ENCODE measurements at places on chromosomes 3 and 15. TPM values are rescaled to one million over a fixed set of nuclear protein-coding genes. Genes with fewer than 3 reads are reported as not detected.

The OR5K2 gene
- not detected for total RNA-seq

The SLC15A2 gene
- under 0.01 TPM for total RNA-seq

The LTK gene
- not detected for total RNA-seq

The CLRN1 gene
- not detected for total RNA-seq

The SERINC4 gene
- not detected for total RNA-seq

The SEMA6D gene
- 1.5 TPM for total RNA-seq

The WDR49 gene
- total RNA-seq, result 0.13 TPM

The WWTR1 gene
- total RNA-seq, result 213 TPM

The PGBD4 gene
- total RNA-seq, result 1.1 TPM

The HYAL3 gene
- 17.5 TPM for total RNA-seq

The PLCH1 gene
- total RNA-seq, result under 0.01 TPM

The ZSCAN29 gene
- 12.8 TPM for total RNA-seq

The ELL3 gene
- total RNA-seq, result 1.5 TPM

The RBP2 gene
- total RNA-seq, result not detected

The SEC11A gene
- 202 TPM for total RNA-seq

- DNase-seq, result peak; percentile 76
Observed at GRCh38 chr15:100111125-100112060, 230.4 kb downstream of the ADAMTS17 start.

GRCh38 chr3:97711654-97712053 is 52.9 kb upstream of the ARL6 start:
- no peak for DNase-seq

DNA sequence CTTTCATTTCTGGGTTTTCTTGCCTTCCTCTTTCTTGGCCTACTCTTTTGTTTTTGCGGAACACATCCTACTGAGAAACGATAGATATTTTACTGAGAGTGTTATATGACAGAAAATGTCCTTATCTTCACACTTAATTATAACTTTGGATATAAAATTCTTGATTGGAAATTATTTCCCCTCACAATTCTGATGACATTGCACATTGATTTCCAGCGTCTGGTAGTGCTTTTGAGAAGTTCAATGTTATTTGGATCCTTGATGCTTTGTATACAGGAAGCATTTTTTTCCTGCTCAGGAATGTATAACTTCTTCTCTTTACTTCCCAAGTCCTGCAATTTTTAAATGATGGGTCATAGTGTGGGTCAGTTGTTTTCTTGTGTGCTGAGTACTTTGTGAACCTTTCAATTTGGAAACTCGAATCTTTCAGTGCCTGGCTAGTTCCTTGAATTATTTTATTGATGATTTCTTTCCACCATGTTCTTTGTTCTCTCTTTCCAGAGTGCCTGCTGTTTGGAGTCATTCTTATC is 183.9 kb downstream of the PDCD6IP start:
- DNase-seq, result no peak

GRCh38 chr3:81472600-81473362 is 288.7 kb downstream of the GBE1 start:
- DNase-seq, result peak; percentile 89

DNA sequence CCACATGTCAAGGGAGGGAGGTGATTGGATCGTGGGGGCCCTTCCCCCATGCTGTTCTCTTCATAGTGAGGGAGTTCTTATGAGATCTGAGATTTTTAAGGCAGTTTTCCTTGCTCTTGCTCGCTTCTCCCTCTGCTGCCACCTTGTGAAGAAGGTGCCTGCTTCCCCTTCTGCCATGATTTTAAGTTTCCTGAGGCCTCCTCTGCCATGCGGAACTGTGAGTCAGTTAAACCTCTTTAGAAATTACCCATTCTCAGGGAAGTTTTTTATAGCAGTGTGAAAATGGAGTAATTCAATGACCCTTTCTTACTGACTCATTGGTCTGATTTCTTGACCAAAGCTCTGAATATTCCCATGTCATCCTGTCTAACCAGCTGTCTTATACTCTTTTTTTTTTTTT is 484.4 kb upstream of the TPRG1 start:
- DNase-seq, result no peak

DNA sequence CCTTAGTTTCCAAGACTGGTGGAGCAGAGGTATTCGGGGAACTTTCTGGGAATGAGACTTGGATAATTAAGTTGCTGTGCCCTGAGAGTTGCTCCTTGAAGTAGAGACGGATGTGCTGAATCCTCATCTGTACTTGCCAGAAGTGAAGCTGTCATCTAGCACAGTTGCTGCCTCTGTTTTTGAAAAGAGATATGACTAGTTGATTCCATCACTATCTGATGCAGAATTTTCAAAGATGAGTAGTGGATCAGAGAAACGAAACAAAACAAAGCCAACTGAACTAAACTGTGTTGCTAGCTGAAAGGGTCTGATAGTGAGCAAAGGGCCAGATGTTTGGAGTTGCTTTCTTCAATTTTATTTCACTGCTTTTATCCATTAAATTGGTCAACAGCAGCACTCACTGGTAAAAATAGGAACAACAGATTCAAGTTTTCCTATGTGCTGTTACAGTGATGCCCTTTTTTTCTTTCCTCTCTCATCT is 52.7 kb downstream of the MITF start:
- no peak for DNase-seq

- no peak for DNase-seq
Observed at GRCh38 chr15:99702895-99703602, 30.2 kb downstream of the LYSMD4 start.

GRCh38 chr3:108079043-108079442 is 11.8 kb downstream of the CD47 start:
- no peak for DNase-seq

- DNase-seq, result no peak
Observed at GRCh38 chr15:100940767-100941379, 21.7 kb downstream of the LRRK1 start.

DNA sequence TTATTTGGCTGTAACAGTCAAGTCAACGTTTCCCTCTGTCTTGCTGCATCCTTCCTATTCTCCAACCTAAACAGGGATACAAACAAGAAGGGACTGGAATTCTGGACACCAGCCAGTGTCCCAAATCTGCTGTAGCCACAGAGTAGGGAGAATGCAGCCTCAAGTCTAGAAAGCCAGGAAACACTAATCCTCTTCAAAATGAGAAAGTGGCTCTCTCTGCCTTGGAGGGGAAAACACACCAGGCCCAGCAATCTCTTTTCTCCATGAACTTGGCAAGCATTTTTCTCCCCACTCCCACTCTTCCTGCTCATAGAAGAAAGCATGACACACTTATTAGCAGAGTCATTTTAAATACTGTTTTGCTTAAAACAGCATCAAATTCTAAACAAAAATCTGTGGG is 781.7 kb downstream of the SQOR start:
- peak; percentile 0 for DNase-seq

GRCh38 chr3:191094057-191094845 is 104.8 kb upstream of the OSTN start:
- no peak for DNase-seq

GRCh38 chr3:190558316-190558715 is 44.4 kb downstream of the IL1RAP start:
- no peak for DNase-seq

DNA sequence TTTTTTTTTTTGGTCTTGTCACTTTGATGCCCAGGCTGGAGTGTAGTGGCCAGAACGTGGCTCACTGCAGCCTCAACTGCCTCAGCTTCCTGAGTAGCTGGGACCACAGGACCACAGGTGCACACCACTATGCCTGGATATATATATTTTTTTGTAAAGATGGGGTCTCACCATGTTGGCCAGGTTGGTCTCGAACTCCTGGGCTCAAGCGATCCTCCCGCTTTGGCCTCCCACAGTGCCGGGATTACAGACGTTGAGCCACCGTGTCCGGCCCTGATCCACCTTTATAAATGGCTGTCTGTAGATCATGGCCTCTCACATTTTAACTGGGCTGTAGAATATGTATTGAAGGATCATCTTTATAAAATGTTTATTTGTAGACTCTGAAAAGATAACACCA is 1.9 kb upstream of the EIF3J start:
- DNase-seq, result no peak

GRCh38 chr3:169954142-169954756 is 12.4 kb upstream of the SEC62 start:
- DNase-seq, result no peak

DNA sequence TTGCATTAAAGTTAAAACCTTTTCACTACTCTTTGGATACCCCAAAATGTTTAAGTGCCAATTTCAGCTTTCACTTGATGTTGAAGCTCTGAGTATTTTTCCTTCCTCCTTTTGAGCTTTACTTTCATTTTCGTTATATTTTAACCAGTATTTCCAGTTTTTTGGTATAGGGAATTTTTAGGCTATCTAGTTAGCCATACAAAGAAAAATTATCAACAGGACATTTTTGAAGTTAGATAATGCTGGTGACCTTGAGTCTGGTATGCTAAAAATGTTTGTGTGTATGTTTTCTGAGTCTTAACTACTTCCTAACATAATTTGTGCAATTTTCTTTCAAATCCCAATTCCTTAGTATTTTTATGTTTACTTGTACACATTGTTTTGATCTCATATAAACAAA is 284.8 kb downstream of the OTOL1 start:
- no peak for DNase-seq

DNA sequence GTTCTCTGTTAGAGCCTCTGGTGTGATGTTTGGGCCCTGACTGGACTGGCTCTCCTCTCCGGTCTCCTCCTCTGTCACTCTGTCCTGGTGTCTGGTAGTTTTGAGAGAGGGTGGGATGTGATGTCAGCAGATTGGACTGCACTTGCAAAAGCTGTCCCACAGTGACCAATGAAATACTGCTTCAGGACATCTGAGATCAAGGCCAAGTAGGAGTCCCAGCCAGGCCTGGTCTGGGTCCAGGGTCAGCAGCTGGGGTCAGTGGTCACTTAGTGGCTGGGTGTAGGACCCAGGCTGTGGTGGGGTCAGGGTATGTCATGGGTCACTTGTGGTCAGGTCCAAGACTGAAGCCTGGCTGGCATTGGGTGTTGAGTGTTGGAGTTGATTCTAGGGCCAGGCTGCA is 20.9 kb downstream of the ALDH1L1 start:
- no peak for DNase-seq

GRCh38 chr3:192915722-192916121 is 1.9 kb downstream of the MB21D2 start:
- no peak for DNase-seq

GRCh38 chr3:188911026-188911850 is 260.5 kb upstream of the TPRG1 start:
- no peak for DNase-seq

DNA sequence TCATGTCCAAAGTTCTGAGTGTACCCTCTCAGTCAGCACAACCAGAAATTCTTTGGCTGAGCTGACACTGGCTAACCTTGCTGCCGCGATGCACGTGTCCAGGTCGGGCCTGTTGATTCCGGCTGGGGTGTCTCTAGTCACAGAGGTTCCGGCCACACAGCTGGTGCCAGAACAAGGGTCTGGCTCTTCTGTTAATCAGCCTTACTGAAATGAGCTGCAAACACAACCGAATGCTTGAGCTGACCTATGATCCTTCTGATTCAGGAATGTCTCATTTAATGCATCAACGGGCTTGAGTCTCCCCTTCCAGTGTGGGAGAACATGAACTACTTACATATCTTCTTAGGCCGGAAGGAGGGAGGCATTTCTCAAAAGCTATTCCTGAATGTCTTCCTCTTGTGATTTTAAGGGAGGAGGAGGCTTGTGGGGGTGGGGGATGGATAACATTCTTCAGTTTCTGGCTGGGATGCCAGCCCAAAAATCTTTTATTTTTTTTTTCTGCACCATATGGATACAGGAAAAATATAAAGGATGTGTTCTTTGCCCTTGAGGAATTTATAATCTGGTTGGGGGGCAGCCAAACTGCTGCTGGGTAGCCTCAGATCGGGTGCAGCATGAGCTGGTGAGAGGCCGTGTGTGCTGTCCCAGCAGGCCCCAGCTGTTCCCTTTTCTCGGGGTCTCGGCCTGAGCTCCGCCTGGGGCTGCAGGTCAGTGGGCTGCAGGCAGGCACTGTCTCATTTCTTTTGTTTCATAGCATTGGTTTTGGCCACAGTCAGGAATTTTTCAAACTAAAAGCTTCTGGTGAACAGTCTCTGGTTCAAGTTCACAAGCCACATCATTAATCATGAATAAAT is 319.1 kb upstream of the TBL1XR1 start:
- DNase-seq, result peak; percentile 60

DNA sequence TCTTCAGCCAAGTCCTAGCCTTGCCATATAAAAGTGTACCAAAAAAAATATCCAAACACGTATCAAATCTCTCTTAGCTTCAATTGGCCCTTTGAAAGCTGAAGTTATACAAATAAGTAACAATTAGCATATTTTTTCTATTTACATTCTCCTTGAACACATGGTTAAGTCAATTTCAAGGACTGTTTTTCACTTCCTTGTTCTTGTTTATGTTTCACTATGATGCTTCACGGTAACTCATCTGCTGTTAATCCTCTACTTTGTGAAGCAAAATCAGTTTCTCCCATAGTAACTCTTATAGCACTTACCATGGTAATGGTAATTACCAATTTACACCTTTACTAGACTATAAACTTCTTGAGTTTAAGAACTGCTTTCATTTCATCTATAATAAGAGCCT is 10.6 kb upstream of the SPRED1 start:
- DNase-seq, result no peak

GRCh38 chr3:3109407-3110298 is 521 bp downstream of the IL5RA start:
- DNase-seq, result no peak

DNA sequence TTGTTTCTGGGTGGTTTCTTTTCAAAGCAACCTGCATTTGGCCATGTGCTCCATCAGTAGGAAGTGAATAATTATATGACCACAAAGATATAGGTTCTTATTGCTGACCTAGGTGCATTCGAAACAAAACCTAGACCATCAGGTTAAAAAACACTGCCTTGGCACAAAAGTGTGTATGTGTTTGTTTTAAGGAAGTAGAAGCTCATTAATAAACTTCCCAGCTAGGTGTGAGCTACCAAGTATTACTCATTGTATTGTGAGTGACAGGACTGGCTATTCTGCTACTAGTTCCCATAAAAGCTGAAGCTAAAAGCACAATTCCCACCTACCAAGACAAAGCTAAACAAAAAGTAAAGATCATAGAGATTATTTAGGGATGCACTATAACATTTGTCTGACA is 168.2 kb downstream of the TP63 start:
- DNase-seq, result no peak

DNA sequence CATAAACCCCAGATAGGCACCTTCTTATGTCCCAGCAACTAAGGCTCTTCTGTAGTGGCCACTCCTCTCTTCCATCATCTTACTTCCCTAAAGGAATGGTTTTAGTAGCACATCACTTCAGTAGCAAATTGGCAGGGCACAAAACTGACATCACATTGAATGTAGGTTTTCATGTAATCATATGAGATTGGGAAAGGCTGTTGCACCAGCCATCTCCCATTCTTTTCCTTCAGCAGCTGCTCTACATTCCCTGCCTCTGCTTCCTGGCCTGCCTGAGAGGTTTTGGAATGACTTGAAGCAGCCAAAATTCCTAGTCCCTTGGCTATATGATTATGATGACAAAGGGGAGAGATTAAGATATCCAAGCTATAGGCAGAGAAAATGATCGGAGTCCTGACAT is 36.5 kb downstream of the NSUN3 start:
- DNase-seq, result no peak

- no peak for DNase-seq
Observed at GRCh38 chr3:171260899-171261298, 199.3 kb downstream of the TNIK start.

GRCh38 chr3:172170841-172171240 is 131.5 kb downstream of the FNDC3B start:
- no peak for DNase-seq
